ENCODE measurements at places on chromosomes 3 and 15. TPM values are rescaled to one million over a fixed set of nuclear protein-coding genes. Genes with fewer than 3 reads are reported as not detected.
A peak's percentile ranks its signal among the peaks of the same experiment; 100 is the strongest.

GRCh38 chr3:156290924-156291271 lies 170.5 kb downstream of the KCNAB1 start:
- no peaks in the 10 kb centered on the region for H3K4me1 ChIP-seq
- no peak overlapping the region for H3K27ac ChIP-seq
- H3K27me3 ChIP-seq, result peaks cover 23% of the 10 kb centered on the region
- no peak for DNase-seq

- peaks cover 13% of the 10 kb centered on the region for H3K4me1 ChIP-seq
- no peak overlapping the region for H3K4me3 ChIP-seq
- no peak overlapping the region for H3K27ac ChIP-seq
- peak; percentile 77 for DNase-seq
- H3K36me3 ChIP-seq, result no peaks in the 10 kb centered on the region
Measured at GRCh38 chr15:101613130-101614000, 38.8 kb downstream of the TM2D3 start.

EPM2AIP1 gene
- 14.3 TPM for total RNA-seq

- no peak overlapping the region for H3K27ac ChIP-seq
- no peak overlapping the region for H3K4me3 ChIP-seq
Measured at GRCh38 chr3:108031895-108032294, 58.9 kb downstream of the CD47 start.

DNA sequence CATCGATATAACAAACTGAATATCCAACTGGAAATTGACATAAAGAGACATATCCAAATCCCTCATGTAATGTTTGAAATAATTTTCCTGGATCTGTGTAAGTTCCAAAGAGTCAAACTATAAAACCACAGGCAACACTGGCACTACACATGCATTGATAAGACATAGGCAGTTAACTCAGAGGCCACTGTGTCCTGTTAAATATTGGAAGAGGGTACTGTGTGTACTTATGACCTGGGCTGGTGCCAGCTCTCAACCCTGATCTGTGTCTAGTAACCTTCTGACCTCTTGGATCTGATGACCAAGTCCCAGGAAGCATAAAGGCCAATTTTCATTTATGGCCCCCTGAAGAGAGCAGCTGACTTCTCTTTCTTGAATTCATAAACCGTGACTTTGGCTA lies 4.5 kb downstream of the NR1I2 start:
- H3K27me3 ChIP-seq, result no peaks in the 10 kb centered on the region
- no peak for DNase-seq
- no peak overlapping the region for H3K4me3 ChIP-seq
- H3K27ac ChIP-seq, result no peak overlapping the region
- no peaks in the 10 kb centered on the region for H3K36me3 ChIP-seq

DNA sequence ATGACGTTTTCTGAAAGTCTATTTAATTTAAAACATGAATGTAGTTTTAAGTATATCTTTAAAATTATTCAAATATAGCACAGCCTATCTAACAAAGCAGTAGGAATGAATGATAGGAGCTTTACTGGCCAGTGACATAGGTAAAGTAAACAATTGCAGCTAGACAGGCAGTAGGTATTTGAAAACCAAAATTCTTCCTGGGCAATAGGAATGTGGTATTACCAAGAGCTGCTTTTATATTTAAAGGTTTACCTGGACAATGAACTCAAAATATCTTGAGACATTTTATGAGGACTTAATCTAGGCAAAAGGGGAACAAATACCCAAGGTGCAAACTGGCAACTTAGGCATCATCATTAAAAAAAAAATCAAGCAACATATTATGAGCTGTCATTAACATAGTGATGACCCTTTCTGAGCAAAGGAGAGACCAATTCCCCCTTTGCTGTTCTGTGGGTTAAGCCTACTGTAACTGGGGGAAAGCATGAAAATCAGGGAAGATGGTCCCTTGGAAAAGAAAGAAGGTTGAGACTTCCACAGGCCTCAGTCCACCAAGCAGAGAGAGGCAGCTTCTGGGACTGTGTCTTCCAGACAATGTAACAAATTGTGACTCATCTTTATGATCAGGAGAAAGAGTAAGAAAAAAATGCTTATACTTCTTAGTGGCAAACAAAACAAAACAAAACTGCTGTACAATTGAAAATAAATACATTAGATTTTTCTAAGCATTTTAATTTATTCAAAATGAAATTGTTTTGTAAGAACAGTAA lies 12.9 kb downstream of the ISL2 start:
- H3K4me1 ChIP-seq, result peaks cover 6% of the 10 kb centered on the region
- peaks cover 29% of the 10 kb centered on the region for H3K27me3 ChIP-seq
- no peak for DNase-seq
- H3K36me3 ChIP-seq, result no peaks in the 10 kb centered on the region

TMEM207 gene
- total RNA-seq, result not detected

DNA sequence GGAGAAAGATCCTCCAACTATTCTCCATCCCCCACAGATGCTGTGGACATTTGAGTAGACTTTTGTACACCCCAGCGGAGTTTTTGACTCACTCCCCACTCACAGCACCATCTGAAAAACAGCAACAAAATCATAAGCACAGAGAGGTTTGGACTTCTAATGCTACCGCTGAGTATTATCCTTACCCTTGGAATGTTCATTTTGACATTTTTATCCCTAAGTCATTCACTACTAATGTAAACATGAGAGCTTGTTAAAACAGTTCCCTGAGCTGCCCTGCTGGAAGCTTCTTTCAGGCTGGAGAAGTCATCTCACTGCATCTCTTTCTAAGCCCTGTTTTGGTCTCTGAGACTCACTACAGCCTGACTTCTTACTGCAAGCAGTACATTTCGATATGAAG lies 1045.9 kb downstream of the MCTP2 start:
- no peak overlapping the region for H3K4me3 ChIP-seq
- no peaks in the 10 kb centered on the region for H3K4me1 ChIP-seq
- H3K27me3 ChIP-seq, result no peaks in the 10 kb centered on the region
- H3K27ac ChIP-seq, result peak overlapping the region; percentile 29

- no peaks in the 10 kb centered on the region for H3K4me1 ChIP-seq
- no peak overlapping the region for H3K4me3 ChIP-seq
- no peaks in the 10 kb centered on the region for H3K36me3 ChIP-seq
- no peak overlapping the region for H3K27ac ChIP-seq
- DNase-seq, result no peak
Measured at GRCh38 chr3:162777118-162777517, 1280.5 kb downstream of the OTOL1 start.

SRGAP3 gene
- 6.1 TPM for total RNA-seq

GRCh38 chr15:67303490-67304363 lies 49.1 kb downstream of the IQCH start:
- H3K4me3 ChIP-seq, result no peak overlapping the region
- H3K27ac ChIP-seq, result no peak overlapping the region
- no peaks in the 10 kb centered on the region for H3K27me3 ChIP-seq
- no peaks in the 10 kb centered on the region for H3K36me3 ChIP-seq
- peak; percentile 26 for DNase-seq
- no peaks in the 10 kb centered on the region for H3K4me1 ChIP-seq

SLC22A14 gene
- 0.11 TPM for total RNA-seq

- no peaks in the 10 kb centered on the region for H3K4me1 ChIP-seq
- no peaks in the 10 kb centered on the region for H3K27me3 ChIP-seq
- no peak for DNase-seq
- no peak overlapping the region for H3K4me3 ChIP-seq
- no peak overlapping the region for H3K27ac ChIP-seq
- no peaks in the 10 kb centered on the region for H3K36me3 ChIP-seq
Measured at GRCh38 chr3:143832433-143832832, 15.8 kb downstream of the SLC9A9 start.

TM4SF4 gene
- total RNA-seq, result 4.5 TPM

- H3K36me3 ChIP-seq, result no peaks in the 10 kb centered on the region
- no peaks in the 10 kb centered on the region for H3K27me3 ChIP-seq
- H3K4me1 ChIP-seq, result peaks cover 4% of the 10 kb centered on the region
- DNase-seq, result no peak
- no peak overlapping the region for H3K27ac ChIP-seq
Measured at GRCh38 chr3:185280572-185281365, 26.9 kb upstream of the EHHADH start.

AQP9 gene
- not detected for total RNA-seq

GRCh38 chr3:1552831-1553230 lies 460.0 kb downstream of the CNTN6 start:
- no peaks in the 10 kb centered on the region for H3K36me3 ChIP-seq
- H3K4me3 ChIP-seq, result no peak overlapping the region
- peak; percentile 35 for DNase-seq

- no peak overlapping the region for H3K4me3 ChIP-seq
- H3K4me1 ChIP-seq, result peaks cover 2% of the 10 kb centered on the region
- H3K36me3 ChIP-seq, result no peaks in the 10 kb centered on the region
Measured at GRCh38 chr15:101608201-101608600, 44.0 kb downstream of the TM2D3 start.

DNA sequence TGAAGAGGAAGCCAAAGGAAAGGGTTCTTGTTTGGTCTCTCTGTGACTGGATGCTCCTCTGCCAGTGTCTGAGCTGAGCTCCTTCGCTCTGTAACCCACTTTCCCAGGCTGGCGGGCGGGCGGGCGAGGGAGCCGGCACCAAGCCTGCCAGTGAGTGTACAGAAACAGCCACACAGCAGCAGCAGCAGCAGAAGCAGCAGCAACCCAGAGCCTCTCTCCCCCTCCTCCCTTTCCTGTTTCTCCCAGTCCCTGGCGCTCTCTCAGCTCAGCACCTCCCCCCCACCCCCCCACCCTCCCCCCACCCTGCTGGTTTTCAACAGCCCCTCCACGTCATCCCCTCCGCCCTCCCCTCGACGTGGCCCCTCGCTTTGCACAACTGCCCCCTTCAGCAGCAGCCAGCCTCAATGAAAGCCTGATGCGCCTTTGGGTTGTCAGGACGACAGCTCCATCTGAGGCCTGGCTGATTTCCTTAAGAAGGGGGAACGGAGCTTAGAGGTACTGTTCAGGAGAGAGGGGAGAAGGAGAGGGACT lies at the start of gene LSAMP:
Gene LSAMP, minus strand, starts transcription at position 177 of the 531 bp plus-strand sequence.
- peak within 1 kb of the TSS; percentile 11 for H3K4me3 ChIP-seq
- H3K27ac ChIP-seq, result no peak within 1 kb of the TSS
- no peaks in the 10 kb centered on the region for H3K36me3 ChIP-seq
- no peaks in the 10 kb centered on the region for H3K27me3 ChIP-seq
- no peaks in the 10 kb centered on the region for H3K4me1 ChIP-seq

DNA sequence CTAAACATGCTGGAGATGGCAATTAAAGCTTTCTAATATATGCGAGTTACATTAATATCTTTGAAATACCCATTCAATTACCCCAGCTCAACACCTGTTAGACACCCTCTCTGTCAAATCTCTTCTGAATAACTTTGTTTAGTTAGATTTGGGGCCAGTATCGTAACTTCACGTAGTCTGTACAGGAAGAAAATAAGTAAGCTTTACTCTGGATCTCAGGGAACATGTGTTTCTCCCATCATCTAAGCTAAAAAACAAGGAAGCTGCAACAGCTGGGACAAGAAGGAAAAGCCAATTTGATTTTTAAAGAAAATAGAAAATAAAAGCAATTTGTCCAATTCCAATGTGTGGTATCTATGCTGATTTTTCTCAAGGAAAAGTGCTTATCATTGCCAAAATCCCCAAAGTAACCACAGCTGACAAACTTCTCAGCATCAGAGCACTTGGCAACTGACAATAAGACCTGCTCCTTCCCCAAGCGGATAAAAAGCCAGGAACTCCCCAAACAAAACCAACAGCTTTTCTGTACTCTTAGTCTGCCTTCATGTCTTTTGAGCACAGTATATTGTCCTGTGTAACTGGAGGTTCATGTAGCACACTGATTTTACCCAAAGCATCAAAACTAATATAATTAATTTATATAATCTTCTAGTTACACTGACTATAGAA lies 279.1 kb downstream of the ZBTB20 start:
- H3K27ac ChIP-seq, result no peak overlapping the region
- H3K4me1 ChIP-seq, result no peaks in the 10 kb centered on the region
- H3K27me3 ChIP-seq, result no peaks in the 10 kb centered on the region
- no peak overlapping the region for H3K4me3 ChIP-seq

GRCh38 chr3:106560451-106560966 lies 691.7 kb upstream of the CBLB start:
- DNase-seq, result no peak
- no peaks in the 10 kb centered on the region for H3K4me1 ChIP-seq
- no peaks in the 10 kb centered on the region for H3K36me3 ChIP-seq
- no peaks in the 10 kb centered on the region for H3K27me3 ChIP-seq
- no peak overlapping the region for H3K4me3 ChIP-seq

- H3K27me3 ChIP-seq, result no peaks in the 10 kb centered on the region
- no peak for DNase-seq
- no peak overlapping the region for H3K4me3 ChIP-seq
- no peaks in the 10 kb centered on the region for H3K36me3 ChIP-seq
- H3K4me1 ChIP-seq, result no peaks in the 10 kb centered on the region
Measured at GRCh38 chr15:44264148-44264547, 24.4 kb upstream of the GOLM2 start.

WDR93 gene
- total RNA-seq, result 0.13 TPM

CDCP1 gene
- 84.5 TPM for total RNA-seq

DNA sequence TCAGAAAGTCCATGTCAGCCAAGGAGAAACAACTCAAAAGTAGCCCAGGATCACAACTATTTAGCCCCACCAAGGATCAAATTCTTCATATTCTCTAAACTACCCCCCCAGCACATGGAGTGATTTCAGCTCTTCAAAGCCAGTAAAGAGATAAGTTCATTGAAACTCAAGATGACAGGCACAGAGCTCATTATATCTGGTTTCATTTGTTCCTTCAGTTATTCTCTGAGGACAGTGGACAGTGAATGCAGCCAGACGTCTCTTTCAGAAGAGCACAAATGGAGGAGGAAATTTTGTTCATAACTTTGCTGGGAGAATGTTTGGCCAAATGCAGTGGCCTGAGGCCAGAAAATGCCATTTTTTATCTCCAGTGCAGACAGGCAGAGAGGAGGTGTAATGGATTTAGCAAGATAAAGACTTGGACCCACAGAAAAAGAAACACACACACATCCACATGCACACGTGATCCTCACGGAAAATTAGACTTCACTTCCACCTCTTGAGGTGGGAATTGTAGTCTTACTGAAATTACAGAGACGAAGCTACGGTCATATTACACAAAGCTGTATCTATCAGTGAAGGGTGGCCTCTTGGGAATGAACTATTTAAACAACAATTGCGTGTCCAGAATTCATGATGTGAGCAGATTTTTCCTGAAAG lies 64.6 kb downstream of the HES1 start:
- H3K36me3 ChIP-seq, result no peaks in the 10 kb centered on the region
- no peak overlapping the region for H3K27ac ChIP-seq
- H3K4me1 ChIP-seq, result no peaks in the 10 kb centered on the region
- peaks cover 12% of the 10 kb centered on the region for H3K27me3 ChIP-seq
- no peak for DNase-seq

FGF12 gene
- total RNA-seq, result 0.25 TPM

GRCh38 chr3:49845694-49846093 lies 10.7 kb downstream of the TRAIP start:
- H3K36me3 ChIP-seq, result no peaks in the 10 kb centered on the region
- H3K4me1 ChIP-seq, result no peaks in the 10 kb centered on the region
- H3K4me3 ChIP-seq, result no peak overlapping the region
- no peak overlapping the region for H3K27ac ChIP-seq

NR2E3 gene
- 0.35 TPM for total RNA-seq

FBN1 gene
- 19.5 TPM for total RNA-seq

GRCh38 chr15:75649848-75650247 lies 2.1 kb downstream of the SNX33 start:
- H3K36me3 ChIP-seq, result no peaks in the 10 kb centered on the region
- no peak overlapping the region for H3K27ac ChIP-seq
- DNase-seq, result no peak
- peaks cover 31% of the 10 kb centered on the region for H3K4me1 ChIP-seq

FOXB1 gene
- total RNA-seq, result not detected

Data from colonic mucosa (tissue), 4 donors.